Motor neuron (in vitro differentiated cells): ENCODE measurements at places on chromosomes 6 and 20. TPM values are rescaled to one million over a fixed set of nuclear protein-coding genes. Genes with fewer than 3 reads are reported as not detected.

GRCh38 chr20:17369506-17369905, 142.7 kb downstream of the PCSK2 start:
- ATAC-seq = no peak

DNA sequence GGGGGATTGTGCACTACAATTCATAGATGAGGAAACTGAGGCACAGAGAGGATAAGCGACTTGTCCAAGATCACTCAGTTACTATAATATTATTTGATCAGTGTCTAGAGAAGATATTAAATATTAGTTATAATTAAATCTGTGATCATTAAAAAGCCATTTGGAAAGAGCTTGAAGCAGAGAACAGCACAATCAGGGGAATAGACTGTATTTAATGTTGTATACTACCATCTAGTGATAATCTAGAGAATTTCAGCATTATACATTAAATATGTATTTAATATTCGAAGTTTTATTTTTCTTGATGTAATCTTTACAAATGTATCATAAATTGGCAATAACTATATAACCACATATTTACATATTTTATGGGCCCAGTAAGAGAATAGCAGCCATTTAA, 20.1 kb upstream of the MTCL3 start:
- ATAC-seq = no peak

Gene TAGAP
- total RNA-seq = 0.14 and 0.19 TPM in 2 replicates

Gene CRIP3
- 2.8 and 4.2 TPM in 2 replicates for total RNA-seq

Gene PRRT1
- total RNA-seq = 2.1 and 4.6 TPM in 2 replicates
